Left lung (tissue), 14 donors: ENCODE measurements at places on chromosomes 11 and 22.
A peak's percentile ranks its signal among the peaks of the same experiment; 100 is the strongest.

DNA sequence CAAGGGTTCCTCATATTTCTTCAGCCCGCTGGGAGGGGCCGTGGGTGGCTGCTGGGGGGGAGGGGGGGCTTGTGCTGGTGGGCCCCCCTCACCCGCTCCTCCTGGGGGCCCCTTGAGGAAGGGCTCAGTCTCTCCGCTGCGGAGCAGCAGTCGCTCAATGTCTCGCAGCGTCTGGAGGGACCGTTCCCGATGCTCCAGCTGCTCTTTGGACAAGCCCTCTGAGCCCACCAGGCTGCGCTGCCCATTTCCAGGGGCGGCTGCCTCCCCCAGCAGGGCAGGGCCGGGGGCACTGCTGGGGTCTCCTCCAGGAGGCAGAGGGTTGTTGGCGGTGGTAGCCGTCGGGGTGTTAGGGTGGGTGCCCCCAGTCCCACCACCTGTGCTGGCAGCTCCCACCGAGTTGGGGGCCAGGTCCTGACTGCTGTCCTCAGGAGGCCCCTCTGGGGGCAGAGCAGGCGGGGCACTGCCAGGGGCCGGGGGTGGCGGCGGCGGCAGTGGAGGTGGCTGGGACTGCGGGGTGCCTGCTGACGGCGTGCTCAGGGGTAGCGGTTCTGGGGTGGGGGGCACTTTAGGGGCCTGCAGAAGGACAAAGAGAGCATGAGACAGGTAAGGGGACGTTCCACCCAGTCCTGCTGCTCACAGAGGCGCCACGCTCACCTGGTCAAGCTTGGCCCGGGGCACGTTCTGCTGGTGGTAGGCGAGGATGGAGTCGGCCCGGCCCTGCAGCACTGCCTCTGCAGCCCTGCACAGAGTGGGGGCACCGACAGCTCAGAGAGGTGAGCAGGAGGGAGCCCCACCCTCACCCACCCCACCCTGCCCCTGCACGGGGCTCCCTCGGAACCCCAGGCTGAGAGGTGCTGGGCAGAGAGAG is 18.9 kb downstream of the CXCR5 start:
- H3K27me3 ChIP-seq: no peaks in the 10 kb centered on the region
- no peak for DNase-seq
- H3K27ac ChIP-seq: no peak overlapping the region
- H3K4me1 ChIP-seq: peaks cover 10% of the 10 kb centered on the region
- no peak overlapping the region for H3K4me3 ChIP-seq

DNA sequence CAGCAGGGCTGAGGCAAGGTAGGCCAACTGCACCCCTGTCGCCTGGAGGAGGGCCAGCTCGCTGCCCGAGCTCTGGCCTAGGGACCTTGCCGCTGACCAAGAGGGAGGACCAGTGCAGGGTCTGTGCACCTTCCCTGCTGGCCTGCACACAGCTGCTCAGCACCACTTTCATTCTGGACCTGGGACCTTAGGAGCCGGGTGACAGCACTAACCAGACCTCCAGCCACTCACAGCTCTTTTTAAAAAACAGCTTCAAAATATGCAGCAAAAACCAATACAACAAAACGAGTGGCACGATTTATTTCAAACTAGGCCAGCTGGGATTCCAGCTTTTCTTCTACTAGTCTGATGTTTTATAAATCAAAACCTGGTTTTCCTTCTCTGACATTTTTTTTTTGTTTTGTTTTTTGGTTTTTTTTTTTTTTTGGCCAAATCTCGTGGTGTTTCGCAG is 18.0 kb downstream of the RSPH14 start:
- no peaks in the 10 kb centered on the region for H3K36me3 ChIP-seq
- H3K4me3 ChIP-seq: no peak overlapping the region
- no peak overlapping the region for H3K27ac ChIP-seq
- H3K4me1 ChIP-seq: no peaks in the 10 kb centered on the region
- no peak for DNase-seq
- H3K27me3 ChIP-seq: no peaks in the 10 kb centered on the region

GRCh38 chr11:74226907-74227306 is 55.8 kb downstream of the PPME1 start:
- H3K27ac ChIP-seq: no peak overlapping the region
- DNase-seq: no peak
- no peaks in the 10 kb centered on the region for H3K27me3 ChIP-seq
- no peaks in the 10 kb centered on the region for H3K4me1 ChIP-seq

GRCh38 chr11:19466314-19466713 is 225.6 kb upstream of the E2F8 start:
- no peak for DNase-seq
- no peak overlapping the region for H3K27ac ChIP-seq
- H3K36me3 ChIP-seq: no peaks in the 10 kb centered on the region
- H3K27me3 ChIP-seq: no peaks in the 10 kb centered on the region
- H3K4me1 ChIP-seq: no peaks in the 10 kb centered on the region
- H3K4me3 ChIP-seq: no peak overlapping the region

GRCh38 chr22:22914726-22915669 is 27.4 kb downstream of the IGLL5 start:
- H3K27me3 ChIP-seq: no peaks in the 10 kb centered on the region
- H3K4me1 ChIP-seq: no peaks in the 10 kb centered on the region
- no peak overlapping the region for H3K27ac ChIP-seq
- H3K4me3 ChIP-seq: no peak overlapping the region

DNA sequence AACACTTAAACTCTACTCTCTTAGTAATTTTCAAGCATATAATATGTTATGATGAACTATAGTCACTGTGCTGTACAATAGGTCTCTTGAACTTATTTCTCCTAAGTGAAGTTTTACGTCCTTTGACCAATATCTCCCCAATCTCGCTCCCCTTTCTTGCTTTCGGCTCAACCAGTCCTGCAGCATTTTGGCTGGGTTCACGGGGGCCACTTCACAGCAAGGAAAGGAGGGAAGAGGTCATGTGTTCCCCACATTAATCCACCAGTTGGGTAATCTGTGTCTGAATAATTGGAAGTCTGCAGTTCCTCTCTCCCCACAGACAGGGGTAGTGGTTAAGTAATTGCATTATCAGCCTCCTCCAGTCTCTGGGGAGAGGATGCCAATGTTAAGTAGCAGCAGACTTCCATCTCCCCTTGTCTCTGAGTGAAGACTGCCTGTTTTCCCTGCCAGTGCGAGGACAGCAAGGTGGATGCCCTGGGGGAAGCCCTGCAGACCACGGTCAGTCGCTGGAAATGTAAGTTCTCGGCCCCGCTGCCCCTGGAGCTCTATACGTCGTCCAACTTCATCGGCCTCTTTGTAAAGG is 59.2 kb upstream of the CRTAM start:
- H3K27me3 ChIP-seq: no peaks in the 10 kb centered on the region
- no peak overlapping the region for H3K27ac ChIP-seq
- DNase-seq: no peak
- H3K4me1 ChIP-seq: peaks cover 39% of the 10 kb centered on the region
- H3K4me3 ChIP-seq: no peak overlapping the region
- peaks cover 42% of the 10 kb centered on the region for H3K36me3 ChIP-seq

DNA sequence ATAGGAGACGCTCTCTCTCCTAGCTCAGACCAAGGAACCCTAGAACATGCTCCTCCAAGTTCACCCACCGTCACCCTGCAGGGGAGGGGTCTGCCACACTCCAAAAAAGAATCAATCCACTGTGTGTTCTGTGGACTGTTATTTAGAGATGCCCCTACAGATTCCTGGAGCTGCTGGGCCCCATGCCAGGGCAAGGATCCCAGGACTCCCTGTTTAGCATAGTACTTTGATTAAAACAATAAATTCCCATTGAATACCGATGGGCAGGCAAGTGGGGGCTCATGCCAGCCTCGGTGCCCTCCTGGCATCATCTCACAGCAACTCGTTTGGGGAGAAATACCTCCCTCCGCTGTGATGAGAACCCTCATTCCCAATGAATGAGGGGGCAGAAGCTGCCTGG is 247.5 kb downstream of the ST3GAL4 start:
- DNase-seq: no peak
- H3K4me1 ChIP-seq: no peaks in the 10 kb centered on the region
- no peak overlapping the region for H3K4me3 ChIP-seq
- H3K27me3 ChIP-seq: no peaks in the 10 kb centered on the region

DNA sequence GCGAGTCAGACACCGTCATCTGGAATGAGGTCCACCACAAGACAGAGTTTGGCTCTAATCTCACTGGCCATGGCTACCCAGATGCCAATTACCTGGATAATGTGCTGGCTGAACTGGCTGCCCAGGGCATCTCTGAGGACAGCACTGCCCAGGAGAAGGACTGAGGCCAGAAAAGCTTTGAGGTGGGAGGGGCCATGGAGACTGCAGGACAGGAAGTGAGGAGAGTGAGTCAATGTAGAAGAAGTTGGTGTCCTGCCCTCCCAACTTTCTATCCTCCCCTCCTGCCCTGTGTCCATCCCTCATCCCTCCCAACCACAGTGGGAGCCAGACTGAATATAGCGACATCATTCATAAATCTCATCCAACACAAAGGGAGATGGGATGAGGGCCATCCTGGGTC is 8.0 kb downstream of the MPEG1 start:
- H3K4me3 ChIP-seq: no peak overlapping the region
- no peak overlapping the region for H3K27ac ChIP-seq
- peaks cover 8% of the 10 kb centered on the region for H3K4me1 ChIP-seq

DNA sequence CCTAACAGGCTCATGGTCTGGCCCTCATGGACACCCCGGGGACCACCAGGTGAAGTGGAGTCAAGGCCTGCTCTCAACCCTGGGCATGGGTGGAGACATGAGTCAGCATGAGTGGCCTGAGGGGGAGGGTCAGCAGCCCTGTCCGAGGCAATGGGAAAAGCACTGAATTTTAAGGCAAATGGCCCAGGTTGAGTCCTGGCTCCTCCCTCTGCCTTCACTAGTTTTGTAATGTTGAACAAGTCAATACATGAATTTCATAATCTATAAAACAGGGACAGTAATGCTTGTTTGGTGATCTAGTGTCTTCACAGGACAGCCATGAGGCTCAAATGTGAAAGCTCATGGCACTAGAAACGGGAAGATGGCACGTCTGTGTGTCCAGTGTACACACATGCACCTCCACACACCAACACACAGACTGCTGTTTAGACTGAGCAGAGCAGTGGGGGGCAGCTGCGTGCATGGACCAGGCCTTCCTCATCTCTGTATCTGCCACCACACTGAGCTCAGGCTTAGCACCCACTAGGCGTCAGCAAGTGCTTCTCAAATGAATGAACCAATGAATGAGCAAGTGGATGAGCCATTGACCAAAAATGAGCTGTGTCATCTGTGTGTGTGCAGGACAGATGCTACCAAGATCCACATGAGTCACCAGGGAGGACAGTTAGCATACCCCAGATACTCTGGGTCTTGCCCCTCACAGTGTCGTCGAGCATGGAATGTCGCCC is 63.4 kb downstream of the NRXN2 start:
- no peak for DNase-seq
- H3K4me1 ChIP-seq: peaks cover 23% of the 10 kb centered on the region
- no peak overlapping the region for H3K27ac ChIP-seq
- peaks cover 6% of the 10 kb centered on the region for H3K27me3 ChIP-seq

DNA sequence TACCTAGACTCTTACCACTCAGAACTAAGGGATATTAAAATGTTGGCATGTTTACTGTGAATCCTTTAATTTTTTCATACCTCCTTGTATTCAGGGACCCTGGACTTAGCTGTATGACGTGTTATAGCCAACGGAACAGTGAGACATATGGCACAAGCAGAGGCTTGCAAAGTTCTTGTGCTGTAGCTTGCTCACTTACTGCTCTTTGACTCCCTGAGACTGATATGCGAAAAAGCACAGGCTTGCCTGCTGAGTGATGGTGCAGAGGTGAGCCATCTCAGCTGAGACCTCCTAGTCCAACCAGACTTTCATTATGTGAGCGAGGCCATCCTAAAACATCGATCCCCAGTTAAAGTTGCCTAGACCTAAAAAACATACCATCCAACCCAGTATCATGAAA is 811.0 kb downstream of the METTL15 start:
- H3K27ac ChIP-seq: no peak overlapping the region
- no peaks in the 10 kb centered on the region for H3K27me3 ChIP-seq
- no peak overlapping the region for H3K4me3 ChIP-seq
- H3K36me3 ChIP-seq: no peaks in the 10 kb centered on the region
- no peak for DNase-seq

DNA sequence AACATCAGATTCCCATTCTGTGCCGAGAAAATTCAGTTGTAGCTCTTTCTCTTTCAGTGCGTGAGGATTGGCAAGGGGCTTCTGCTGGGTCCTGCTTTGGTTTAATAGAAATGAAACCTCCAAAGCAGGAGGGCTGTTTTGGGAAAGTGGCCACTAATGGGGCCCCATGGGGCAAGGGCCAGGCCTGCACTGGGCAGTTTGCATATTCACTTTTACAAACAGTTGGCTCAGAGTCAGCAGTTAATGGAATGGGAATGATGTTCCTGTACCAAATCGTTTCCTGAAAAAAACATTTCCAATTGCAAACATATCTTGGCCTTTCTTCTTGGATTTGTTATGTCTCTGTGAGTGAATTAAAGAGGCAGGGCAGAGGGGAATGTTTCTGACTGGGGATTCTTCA is 92.1 kb downstream of the PARVA start:
- peaks cover 8% of the 10 kb centered on the region for H3K4me1 ChIP-seq
- peak overlapping the region; percentile 22 for H3K27ac ChIP-seq
- no peak for DNase-seq
- H3K4me3 ChIP-seq: no peak overlapping the region
- H3K27me3 ChIP-seq: no peaks in the 10 kb centered on the region

GRCh38 chr11:30317030-30317429 is 5.9 kb upstream of the ARL14EP start:
- H3K4me1 ChIP-seq: peaks cover 2% of the 10 kb centered on the region
- DNase-seq: no peak
- H3K27ac ChIP-seq: no peak overlapping the region
- H3K27me3 ChIP-seq: peaks cover 10% of the 10 kb centered on the region
- H3K4me3 ChIP-seq: no peak overlapping the region
- no peaks in the 10 kb centered on the region for H3K36me3 ChIP-seq

DNA sequence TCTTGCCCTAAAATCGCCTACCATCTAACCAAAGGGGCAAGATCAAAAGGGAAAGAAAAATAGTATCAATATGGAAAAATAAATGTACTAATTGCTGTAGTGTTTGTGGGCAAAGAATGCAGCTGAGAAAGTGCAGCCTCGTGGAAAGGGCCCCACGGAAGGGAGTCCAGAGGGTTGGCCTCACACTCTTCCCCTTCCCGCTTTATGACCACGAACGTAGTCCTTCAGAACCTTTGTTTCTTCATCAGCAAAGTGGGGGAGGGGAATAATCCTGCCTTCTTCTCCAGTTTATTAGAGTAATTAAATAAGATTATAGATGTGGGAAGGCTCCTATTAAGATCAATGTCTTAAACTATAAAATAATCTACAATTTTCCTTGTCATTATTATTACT is 41.0 kb downstream of the FLI1 start:
- H3K36me3 ChIP-seq: no peaks in the 10 kb centered on the region
- H3K4me1 ChIP-seq: peaks cover 100% of the 10 kb centered on the region
- no peak overlapping the region for H3K4me3 ChIP-seq
- H3K27me3 ChIP-seq: no peaks in the 10 kb centered on the region
- DNase-seq: no peak

DNA sequence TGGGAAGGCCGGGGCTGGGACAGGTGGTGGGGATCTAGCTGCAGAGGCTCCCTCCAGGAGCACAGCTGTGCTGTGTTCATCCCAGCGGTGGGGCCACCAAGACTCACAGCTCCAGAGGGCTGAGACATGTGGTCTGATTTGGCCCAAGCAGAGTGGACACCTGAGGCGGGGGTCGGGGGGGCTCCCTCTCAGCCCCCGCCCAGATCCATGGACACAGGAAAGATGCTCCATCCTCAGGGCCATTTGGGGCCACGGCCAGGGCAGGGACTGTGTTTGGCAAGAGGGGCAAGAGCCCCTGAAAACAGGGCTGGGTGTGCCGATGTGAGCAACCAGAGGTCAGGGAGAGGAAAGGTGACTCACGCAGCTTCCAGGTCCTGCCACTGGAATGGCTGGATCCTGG is 219.4 kb downstream of the BRD1 start:
- H3K27ac ChIP-seq: no peak overlapping the region
- DNase-seq: no peak
- no peak overlapping the region for H3K4me3 ChIP-seq
- no peaks in the 10 kb centered on the region for H3K4me1 ChIP-seq
